ENCODE measurements at places on chromosomes 6 and 20.

DNA sequence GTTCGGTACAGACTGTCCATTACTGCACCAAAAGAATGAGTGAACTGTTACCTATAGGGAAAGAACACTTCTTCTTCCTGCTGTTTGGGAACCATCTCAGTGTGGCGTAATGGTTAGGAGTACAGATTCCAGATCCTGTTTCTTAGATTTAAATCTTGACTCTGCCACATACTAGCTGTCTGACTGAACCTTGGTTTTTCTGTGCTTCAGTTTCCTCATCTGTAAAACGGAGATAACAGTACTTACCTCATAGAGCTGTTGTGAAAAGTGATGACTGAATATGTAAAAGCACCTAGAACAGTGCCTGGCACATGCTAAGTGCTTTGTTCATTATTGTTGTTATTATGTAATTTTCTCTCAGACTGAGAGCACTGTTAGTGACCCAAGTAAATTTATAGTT lies 39.8 kb downstream of the STX11 start:
- DNase-seq, result no peak

DNA sequence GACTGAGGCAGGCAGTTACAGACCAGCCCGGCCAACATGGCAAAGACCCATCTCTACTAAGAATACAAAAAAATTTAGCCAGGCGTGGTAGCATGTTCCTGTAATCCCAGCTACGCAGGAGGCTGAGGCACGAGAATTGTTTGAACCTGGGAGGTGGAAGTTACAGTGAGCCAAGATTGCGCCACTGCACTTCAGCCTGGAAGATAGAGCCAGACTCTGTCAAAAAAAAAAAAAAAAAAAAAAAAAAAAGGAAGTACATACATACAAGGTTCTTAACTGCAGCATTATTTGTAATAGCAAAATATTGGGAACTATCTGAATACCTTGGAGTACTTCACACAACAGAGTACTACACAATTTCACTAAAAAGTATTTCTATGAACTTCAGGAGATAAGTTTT lies 183.5 kb upstream of the OLIG3 start:
- no peak for DNase-seq

- no peak for DNase-seq
These were observed 40.3 kb downstream of the NCR2 start for GRCh38 chr6:41375598-41376151.

- DNase-seq, result no peak
These were observed 54.2 kb downstream of the HIVEP1 start for GRCh38 chr6:12066297-12066696.

DNA sequence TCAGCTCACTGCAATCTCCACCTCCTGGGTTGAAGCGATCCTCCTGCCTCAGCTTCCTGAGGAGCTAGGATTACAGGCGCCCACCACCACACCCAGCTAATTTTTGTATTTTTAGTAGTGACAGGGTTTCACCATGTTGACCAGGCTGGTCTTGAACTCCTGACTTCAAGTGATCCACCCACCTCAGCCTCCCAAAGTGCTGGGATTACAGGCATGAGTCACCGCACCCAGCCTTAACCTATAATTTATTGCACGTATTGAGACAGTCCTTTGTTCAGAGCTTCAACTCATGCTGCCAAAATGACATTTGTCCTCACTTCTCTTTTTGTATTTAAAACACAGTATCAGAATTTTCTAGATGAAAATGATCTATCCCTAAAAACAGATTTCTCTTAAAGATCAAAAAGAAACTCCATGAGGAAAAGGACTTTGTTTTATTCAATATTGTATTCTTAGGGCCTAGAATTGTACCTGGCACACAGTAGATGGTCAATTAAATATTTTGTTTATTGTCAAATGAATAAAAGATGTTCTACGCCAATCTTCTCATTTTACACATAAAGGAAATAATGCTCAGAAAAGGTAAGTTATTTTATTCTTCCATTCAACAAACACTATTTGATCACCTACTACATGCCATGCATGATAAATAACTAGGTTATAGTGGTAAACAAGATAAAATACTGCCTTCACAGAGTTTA lies 10.8 kb downstream of the SERAC1 start:
- DNase-seq, result no peak

GRCh38 chr6:104928141-104928540 lies 28.8 kb upstream of the LIN28B start:
- no peak for DNase-seq

- no peak for DNase-seq
These were observed 6.8 kb downstream of the ADA start for GRCh38 chr20:44644667-44645131.

GRCh38 chr20:61444637-61445036 lies 192.6 kb downstream of the CDH4 start:
- no peak for DNase-seq

DNA sequence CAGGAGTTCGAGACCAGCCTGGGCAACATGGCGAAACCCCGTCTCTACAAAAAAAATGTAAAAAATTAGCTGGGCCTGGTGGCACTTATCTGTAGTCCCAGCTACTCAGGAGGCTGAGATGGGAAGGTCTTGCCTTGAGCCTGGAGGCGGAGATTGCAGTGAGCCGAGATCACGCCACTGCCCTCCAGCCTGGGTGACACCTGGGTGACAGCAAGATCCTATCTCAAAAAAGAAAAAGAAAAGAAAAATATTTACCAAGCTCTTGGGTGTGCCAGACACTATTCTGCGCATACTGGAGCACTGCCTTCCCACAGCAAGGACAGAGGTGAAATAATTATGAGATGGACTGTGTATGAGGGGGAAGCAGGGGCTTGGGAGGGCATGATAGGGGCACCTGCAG lies 19.6 kb downstream of the POFUT1 start:
- DNase-seq, result no peak

Measured in skin of body (tissue), 3 donors.